ENCODE measurements at places on chromosomes 12 and 14.

DNA sequence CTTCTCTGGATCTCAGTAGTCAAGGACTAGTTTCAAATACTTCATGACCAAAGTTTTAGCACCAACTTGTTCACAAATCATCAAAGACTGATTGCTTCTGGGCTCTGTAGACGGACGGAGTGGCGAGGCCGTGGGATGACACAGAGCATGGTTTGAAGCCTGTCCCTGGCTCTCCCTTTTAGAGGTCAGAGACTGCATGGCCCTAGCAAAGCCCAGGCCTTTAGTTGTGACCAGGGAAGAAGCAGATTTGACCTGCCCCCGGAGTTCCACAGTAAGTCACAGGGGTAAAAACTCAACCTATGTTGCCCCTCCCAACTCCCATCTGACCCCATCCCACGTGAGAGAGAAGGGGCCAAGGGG is 90.4 kb downstream of the SYNE3 start:
- DNase-seq = no peak

GRCh38 chr14:101813171-101813759 is 51.8 kb downstream of the PPP2R5C start:
- DNase-seq = no peak

GRCh38 chr12:95851606-95852005 is 7.1 kb upstream of the SNRPF start:
- no peak for DNase-seq

DNA sequence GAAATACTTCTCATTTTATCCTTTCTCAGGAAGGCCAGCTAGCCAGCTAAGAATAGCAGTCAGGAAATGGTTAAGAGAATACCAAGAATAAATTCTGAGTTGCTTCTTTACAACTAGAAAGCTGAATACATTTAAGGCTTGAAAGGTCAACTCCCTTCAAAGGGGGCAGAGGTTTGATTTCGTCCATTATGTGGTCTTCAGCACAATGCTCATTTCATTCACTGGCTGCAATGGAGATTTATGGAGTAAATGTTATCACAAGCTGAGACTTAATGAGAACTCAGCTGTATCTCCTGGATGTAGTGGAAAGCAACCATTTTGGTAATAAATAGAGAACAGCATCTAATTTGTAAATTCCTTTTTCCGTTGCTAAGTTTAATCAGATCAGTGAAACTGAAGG is 265.0 kb upstream of the FKBP4 start:
- DNase-seq = no peak

DNA sequence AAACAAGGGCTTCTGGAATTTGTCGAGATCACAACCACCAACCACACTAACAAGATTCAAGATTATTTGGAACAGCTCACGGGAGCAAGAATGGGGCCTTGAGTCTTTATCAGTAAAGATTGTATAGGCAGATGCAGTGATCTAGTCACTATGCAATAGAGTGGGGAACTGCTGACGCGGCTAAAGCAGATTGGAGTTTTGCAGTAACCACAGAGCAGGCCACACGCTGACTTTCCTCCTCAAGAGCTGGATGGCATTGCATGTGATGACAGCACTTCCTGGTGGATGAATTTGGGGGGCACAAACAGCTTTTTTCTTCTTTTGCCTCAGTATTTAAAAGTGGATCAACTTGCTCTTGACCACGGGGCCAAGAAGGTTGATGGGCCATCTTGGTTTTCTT is 46.0 kb downstream of the KCNK13 start:
- no peak for DNase-seq

DNA sequence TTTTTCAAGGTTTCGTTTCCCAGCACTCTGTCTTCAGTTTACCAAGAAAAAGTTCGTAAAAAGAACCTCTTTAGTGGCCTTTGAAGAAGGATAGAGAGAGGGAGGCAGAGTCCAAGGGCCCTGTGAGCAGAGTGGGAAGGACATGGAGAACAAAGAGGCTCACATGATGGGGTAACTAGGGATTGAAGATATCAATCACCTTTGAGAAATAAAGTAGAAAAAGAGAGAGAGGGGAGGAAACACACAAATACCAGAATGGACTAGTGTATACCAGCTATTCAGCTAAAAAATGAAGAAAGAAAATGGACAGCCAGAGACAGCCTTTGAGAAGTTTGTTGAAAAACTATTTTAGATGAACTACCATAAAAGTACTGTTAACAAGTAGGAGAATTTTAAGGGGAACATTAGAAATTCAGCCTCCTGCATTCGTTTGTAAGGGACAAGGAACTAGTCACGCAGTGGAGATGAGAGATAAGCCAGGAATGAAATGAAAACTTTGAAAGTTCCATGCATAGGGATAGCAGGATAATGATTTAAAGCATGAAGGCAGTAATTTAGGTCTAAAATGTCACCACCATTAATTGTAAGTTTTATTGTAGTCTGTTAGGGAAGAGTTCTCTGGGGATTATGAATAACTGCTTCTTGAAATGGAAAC is 82.1 kb downstream of the SPTSSA start:
- no peak for DNase-seq

DNA sequence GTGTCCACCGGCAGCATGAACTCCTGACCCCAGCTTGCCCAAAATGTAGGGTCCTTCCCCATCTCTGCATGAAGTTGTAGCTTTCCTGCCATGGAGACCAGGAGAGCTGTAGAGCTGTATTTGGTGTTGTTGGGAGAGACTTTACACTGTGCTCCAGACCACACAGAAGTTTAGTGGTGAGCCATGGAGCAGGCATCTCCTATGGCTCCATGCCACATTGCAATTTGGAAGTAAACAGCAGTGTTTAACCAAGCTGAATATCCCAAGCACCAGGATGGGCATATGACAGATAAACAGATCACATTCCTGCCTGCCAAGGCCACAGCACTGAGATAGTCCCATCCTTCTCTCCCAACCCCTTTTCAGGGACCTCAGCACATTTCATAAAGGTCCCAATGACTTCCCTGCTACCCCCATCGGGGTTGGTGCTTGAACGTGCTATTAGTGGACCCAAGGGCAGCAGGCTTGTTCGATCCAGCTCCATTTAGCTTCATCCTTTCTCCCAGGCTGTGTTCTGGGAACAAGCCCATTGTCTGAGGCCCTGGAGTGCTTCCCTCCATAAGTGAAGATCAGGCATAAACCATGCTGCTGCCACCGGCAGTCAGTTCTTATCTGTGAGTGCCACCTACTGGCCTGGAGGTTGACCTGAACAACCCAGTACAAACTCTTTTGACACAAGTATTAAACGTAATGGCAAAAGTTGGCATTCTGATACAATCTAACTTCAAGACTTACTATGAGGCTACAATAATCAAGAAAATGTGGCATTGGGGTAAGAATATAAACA is 172.3 kb upstream of the ATXN7L3B start:
- no peak for DNase-seq

DNA sequence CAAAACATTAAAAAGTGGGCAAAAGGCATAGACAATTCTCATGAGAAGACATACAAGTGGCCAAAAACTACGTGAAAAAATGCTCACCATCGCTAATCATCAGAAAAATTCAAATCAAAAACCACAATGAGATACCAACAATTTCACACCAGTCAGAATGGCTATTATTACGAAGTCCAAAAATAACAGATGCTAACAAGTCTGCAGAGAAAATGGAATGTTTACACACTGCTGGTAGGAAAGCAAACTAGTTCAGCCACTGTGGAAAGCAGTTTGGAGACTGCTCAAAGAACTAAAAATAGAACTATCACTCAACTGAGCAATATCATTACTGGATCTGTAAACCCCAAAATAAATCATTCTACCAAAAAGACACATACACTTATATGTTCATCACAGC is 76.2 kb downstream of the PRKD1 start:
- DNase-seq = no peak

GRCh38 chr12:4003576-4003975 is 130.4 kb upstream of the PARP11 start:
- DNase-seq = no peak

DNA sequence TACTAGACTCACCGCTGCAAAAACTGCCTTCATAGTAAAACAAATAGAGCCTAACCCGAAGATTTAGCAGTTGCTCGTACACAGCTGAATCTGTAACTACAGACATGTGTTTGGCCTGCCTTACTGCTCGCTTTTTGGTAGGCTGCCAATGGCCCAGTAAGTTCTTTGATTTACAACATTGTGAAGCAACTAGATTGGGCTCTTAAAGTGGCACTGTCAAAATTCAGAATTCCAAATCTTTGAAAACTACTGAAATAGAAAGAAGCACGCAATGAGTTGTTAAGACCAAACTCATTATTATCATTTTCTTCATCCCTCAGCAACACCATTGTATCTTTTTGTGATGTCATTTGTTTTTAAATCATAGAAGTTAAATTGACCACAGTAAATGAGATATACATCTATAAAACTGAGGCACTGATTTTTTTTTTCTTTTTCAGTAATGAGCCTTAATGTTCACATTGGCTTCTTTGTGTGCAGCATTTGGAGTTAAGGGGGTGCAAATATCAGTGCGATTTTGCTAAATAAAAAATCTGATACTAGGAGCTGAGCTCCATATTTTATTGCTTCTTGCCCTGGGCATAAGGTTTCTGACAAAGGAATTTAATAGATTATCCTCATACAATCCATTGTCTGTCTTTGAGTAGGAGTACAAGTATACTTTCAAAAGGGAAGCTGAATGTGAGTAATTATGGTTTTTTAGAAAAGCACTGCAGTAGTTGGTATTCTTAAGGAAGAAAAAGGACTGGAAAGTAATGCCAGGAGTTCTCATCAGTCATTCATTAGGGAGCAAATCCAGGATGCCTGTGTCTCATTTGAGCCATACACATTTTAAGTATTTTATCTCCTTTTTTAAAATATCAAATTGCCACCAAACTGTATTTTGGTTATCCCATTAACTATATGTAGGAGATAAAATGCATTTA is 138.5 kb downstream of the KICS2 start:
- DNase-seq = no peak

- DNase-seq = no peak
These were observed 67.8 kb upstream of the PYGL start for GRCh38 chr14:51012055-51012454.

DNA sequence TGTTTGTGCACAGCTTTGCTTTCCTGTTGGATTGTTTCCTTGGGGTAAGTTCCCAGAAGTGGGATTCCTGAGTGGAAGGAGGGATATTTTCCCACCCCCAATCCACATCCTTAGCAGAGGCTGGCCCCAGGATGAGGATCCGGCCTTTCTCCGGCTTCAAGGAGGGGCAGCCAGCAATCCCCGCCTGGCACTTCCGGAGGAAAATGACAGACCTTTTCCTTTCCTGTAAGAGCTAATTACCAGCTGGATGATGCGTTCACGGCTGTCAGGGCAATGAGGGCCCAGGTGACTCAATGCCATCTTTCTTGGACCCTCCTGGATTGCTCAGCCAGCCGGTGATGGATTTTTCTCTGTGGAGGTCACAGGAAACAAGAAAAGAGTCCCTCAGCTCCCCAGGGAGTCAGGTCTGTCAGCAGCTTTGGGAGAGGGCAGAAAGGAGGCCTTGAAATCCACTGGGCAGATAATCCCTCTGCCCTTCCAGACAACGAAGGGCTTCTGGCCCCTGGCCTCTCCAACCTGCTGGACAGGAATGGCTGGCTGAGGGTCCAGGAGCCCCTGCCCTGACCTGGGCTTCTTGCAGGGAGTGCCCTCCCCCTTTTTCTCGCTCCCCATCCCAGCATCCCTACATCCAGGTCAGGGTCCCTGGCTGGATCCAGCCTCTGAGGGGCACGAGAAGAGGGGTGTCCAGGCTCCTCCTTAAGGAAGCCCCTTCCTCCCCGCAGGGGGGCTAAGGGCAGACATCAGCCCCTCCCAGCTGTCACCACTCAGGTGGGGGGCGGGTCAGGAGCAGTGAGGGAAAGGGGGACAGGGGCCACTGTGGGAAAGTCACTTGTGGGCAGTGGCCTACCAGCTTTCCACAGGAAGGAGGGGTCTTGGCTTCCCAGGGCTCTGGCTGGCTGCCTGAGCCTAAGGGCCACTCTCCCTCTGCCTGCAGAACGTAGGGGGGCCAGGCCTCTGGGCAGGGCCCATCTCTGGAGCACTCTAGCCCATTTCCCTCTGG is 16.1 kb upstream of the CCDC85C start:
- DNase-seq = no peak

DNA sequence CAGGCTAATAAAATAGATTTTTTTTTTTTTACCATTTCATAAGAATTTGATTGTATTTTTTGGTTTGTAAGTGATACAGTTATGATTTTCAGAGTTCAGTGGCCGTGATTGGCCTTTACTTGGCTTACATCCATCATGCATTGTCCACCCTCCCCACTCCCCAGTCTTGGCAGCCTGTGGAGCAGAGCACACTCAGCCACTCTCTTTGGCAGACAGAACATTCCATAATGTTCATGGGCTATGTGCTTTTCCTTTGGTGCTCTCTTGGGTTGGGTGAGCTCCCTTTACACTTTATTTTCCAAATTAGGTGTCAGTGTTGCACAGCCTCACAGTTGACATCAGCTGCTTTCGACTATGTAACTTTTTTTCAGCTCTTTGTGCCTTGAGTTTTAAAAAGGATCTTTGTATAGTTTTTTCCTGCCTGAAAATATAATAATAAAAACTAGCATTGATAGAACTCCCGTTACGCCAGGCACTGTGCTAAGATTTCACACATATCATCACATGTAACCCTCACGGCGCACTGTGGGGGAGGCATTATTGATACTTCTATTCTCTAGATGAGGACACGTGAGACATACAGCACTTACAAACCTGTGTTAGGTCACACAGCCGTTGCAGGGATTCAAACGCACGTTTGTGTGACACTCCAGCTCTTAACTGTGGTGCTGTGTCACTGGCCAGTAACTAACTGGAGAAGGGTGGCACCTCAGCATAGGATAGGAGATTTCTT is 21.5 kb downstream of the SUDS3 start:
- no peak for DNase-seq

DNA sequence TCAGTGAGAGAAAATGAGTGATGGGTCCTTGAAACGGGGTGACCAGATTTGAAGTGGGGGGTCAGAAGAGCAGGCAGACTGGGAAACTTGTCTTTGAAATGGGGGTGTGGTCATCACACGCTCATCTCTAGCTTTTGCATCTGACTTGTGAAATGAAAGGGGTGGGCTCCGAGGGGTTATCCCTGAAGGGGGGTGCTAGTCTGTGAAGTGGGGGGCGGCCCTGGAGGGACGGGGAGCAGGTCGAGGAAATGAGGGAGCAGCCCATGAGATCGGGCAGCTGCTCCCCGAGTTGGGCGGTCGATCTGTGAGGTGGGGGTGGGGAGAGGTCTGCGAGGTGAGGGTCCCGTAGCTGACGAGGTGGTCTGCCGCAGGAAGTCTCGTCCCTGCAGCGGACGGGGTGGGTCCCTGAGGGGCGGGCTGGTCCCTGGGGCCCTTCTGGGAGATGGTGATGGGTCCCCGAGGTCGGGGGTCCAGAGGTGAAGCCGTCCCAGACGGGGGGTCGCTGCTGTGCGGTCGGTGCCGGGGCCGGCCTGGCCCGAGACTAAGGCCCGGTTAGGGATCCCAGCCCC is 542 bp downstream of the PXN start:
- no peak for DNase-seq

- no peak for DNase-seq
These were observed 195.2 kb downstream of the RAD51B start for GRCh38 chr14:68014771-68015170.

DNA sequence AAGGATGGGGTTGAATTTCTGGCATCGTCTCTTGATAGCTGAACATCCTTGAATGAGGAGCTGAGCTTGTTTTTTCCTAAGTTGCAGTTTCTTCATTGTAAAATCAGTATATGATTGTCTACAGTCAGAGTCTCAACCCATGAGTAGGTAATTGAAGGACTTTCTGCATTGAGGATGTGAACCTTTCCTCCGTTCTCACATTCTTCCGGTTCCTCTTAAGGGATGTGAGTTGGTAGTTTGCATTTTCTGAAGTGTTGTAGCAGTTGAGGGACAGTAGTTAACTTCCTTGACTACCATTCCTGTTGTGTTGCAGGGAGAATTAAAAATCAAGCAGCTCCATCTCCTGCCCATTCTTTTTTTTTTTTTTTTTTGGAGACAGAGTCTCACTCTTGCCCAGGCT is 19.1 kb downstream of the TPCN1 start:
- no peak for DNase-seq

- DNase-seq = no peak
These were observed 1.7 kb downstream of the ORAI1 start for GRCh38 chr12:121628037-121628436.
